Activated CD8-positive, alpha-beta memory T cell treated with anti-CD3 and anti-CD28 coated beads for 4 hours (primary cell): ENCODE measurements at places on chromosomes 5 and 9.

- no peak for DNase-seq
These were observed 33.3 kb downstream of the ACOT12 start for GRCh38 chr5:81360640-81361039.

- no peak for DNase-seq
These were observed 14.7 kb downstream of the CEP72 start for GRCh38 chr5:626850-627249.

- no peak for DNase-seq
These were observed 17.3 kb upstream of the TNIP1 start for GRCh38 chr5:151097820-151098767.

GRCh38 chr9:27392451-27392850 lies 95.5 kb upstream of the EQTN start:
- DNase-seq: no peak

- DNase-seq: no peak
These were observed 5.2 kb downstream of the BASP1 start for GRCh38 chr5:17222664-17223063.

GRCh38 chr5:176819476-176819875 lies 9.1 kb downstream of the UNC5A start:
- no peak for DNase-seq
